ENCODE measurements at places on chromosomes 12 and 14.

DNA sequence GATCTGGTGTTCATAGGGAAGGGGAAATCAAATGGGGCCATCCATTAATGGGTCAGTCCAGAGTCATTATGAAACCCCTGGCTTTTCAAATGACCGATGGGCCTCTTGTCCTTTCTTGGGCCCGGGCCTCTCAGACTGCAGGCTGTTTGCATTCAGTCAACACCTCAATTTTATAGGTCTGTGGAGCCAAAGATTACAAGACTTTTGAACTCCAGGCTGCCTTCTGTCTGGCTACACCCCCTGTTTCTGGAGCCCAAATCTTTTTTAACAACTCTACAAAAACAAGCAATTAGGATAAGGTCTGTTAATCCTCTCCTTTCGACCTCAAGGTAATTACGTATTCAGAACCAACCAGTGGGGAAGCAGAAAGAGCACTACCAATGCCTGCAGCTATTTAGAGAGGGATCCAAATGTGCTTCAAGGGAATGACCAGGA, 35.6 kb downstream of the DUSP6 start:
- no peak for DNase-seq

- no peak for DNase-seq
Measured at GRCh38 chr12:7289743-7290142, 14.1 kb upstream of the ACSM4 start.

GRCh38 chr14:37384870-37385596, 187.3 kb downstream of the MIPOL1 start:
- no peak for DNase-seq

DNA sequence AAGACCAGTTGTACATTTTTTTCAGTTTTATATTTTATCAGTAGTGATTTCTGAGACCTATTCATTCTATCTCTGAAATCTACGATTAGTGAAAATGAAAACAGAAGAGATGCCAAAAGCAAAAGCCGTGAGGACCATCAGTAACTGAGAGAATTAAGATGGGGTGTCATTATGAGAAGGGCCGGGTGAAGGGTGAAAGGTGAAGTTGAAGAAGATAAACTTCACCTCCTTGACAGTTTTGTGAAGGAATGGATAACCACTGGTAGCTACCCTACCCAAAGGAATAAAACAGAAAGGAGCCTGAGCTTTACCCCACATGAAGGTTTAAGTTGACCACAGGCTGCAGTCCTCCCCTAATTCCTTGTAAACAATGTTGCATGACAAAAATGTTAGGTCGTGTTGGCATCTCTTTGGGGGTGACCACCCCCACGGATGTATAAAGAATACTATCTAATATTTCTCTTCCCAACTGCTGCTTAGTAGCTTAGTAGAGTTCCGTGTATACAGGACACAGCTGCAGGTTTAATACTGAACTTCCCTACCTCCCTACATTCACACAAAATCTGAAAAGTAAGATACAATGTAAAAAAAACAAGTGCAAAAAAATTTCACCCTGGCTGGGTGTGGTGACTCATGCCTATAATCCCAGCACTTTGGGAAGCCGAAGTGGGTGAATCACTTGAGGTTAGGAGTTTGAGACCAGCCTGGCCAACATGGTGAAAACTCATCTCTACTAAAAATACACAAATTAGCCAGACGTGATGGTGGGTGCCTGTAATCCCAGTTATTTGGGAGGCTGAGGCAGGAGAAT, 23.9 kb downstream of the GPR19 start:
- no peak for DNase-seq
